ENCODE measurements at places on chromosomes 13 and 19.

DNA sequence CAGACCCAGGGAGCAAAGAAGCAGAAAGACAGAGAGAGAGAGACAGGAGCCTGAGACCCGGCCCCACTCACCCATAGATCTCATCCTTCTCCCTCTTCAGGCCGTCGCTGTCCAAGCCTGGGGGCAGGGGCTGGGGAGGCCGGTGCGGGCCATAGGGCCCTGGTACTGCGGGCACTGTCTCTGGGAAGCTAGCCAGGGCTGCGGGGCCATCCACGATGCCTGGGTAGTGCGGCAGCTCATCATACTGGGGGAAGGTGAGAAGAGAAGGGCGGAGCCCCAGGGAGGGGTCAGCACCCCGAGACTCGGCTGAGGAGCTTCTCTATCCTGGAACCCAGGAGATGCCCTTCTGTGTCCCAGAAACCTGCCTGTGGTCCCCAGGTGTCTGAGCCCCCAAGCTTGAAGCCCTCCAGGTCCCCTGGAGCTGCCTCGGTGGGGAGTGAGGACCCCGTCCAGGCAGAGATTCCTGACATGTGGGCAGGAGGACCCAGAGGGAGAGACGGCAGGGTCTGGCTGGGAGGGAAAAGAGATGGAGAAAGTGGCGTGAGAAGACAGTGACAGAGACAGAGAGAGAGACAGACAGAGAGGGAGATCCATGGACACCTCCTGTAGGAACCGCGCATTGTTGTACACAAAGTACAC is 2.1 kb downstream of the MEIS3 start:
- H3K4me1 ChIP-seq = no peaks in the 10 kb centered on the region
- no peak overlapping the region for H3K4me3 ChIP-seq
- H3K27ac ChIP-seq = no peak overlapping the region

GRCh38 chr19:41398598-41398997 is 980 bp downstream of the BCKDHA start:
- H3K36me3 ChIP-seq = peaks cover 8% of the 10 kb centered on the region
- DNase-seq = no peak
- peak overlapping the region; percentile 76 for H3K4me3 ChIP-seq
- peaks cover 19% of the 10 kb centered on the region for H3K4me1 ChIP-seq
- peak overlapping the region; percentile 96 for H3K27ac ChIP-seq

GRCh38 chr13:32840989-32841713 is 175.1 kb upstream of the KL start:
- no peak for DNase-seq
- H3K27me3 ChIP-seq = no peaks in the 10 kb centered on the region
- H3K27ac ChIP-seq = no peak overlapping the region
- no peaks in the 10 kb centered on the region for H3K36me3 ChIP-seq
- H3K4me3 ChIP-seq = no peak overlapping the region

DNA sequence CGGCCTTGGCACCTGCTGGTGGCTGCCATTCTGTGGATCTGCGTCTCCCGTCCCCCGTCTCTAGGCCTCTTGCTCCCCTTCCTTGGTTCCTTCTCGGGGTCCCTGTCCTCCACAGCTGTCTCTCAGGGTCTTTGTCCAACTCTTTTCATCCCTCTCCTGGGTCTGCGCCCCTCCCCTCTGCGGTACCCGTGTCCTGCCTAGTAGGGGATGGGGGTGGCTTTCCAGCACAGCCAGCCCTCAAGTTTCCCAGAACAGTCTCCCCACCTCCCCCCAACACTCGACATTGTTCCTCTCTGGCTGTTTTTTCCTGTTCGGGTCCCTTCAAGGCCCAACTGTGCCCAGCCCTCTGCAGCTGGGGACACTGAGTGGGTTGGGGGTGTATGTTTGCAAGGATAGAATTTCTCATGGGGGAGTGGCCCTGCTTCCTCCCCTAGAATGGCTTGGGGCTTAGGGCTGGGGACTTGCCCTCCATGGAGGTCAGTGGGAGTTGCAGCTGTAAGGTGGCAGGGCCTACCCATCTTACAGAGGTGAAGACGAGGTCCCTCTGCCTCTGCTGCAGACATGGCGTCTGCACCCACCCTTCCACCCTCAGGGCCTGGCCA is 762 bp upstream of the ADM5 start:
- no peak for DNase-seq
- peaks cover 23% of the 10 kb centered on the region for H3K4me1 ChIP-seq
- H3K36me3 ChIP-seq = peaks cover 28% of the 10 kb centered on the region
- peaks cover 7% of the 10 kb centered on the region for H3K27me3 ChIP-seq
- peak overlapping the region; percentile 65 for H3K27ac ChIP-seq

- H3K27ac ChIP-seq = no peak overlapping the region
- no peaks in the 10 kb centered on the region for H3K4me1 ChIP-seq
- H3K4me3 ChIP-seq = no peak overlapping the region
- no peak for DNase-seq
- no peaks in the 10 kb centered on the region for H3K27me3 ChIP-seq
Measured at GRCh38 chr19:16418597-16418962, 53.2 kb downstream of the EPS15L1 start.

DNA sequence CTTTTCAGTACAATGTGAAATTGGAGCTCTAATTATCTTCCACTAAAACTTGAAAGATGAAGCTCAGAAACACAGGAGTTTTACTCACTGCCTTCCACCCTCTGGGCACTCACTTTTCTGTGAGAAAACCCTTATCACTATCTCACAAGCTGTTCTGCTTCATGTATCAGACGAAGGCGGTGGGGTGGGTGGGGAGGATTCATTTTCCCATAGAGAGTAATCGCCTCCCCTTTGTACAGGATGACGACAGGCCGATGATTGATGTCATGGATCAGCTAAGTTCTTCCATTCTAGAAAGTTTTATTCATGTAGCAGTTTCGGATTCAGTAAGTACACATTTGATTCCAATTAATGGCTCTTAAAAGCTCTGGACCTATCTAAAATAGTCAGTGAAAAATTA is 139.9 kb downstream of the ZAR1L start:
- no peak overlapping the region for H3K4me3 ChIP-seq
- no peak overlapping the region for H3K27ac ChIP-seq
- DNase-seq = no peak
- no peaks in the 10 kb centered on the region for H3K27me3 ChIP-seq

- H3K36me3 ChIP-seq = peaks cover 61% of the 10 kb centered on the region
- H3K4me1 ChIP-seq = no peaks in the 10 kb centered on the region
- no peak overlapping the region for H3K4me3 ChIP-seq
- H3K27me3 ChIP-seq = no peaks in the 10 kb centered on the region
- no peak overlapping the region for H3K27ac ChIP-seq
Measured at GRCh38 chr13:110645750-110646149, 30.4 kb downstream of the NAXD start.

Data from upper lobe of right lung (tissue), 1 donor.